ENCODE measurements at places on chromosomes 7 and 10.

DNA sequence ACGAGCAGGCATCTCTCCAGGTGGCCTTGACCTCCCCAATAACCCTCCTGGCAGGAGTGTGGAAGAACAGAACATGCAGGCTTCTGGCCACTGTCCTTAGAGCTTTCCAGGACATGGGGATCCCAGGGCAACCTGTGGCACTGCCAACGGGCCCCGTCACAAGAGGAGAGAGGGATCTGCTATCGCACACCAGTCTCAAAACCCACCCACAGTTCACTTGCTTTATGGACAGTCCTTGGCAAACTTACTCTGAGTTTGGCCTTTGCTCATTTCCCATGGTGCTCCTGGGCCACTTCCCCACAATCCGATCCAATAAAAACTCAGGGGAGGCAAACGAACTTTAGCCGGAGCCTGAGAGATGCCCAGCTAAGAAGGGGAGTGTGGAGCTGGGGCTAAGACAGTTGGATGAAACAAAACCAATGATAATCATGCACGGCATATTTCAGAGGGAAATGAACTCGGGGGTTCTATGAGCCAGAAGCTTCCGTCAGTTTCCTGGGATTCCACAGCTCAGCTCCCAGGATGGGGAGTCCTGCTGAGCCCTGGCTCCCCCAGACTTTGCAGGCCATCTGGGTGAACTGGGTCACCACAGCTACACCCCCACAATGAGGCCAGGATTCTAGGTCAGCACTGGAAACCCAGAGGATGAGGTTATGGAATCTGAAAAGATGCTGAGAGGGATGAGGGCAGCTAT lies 158.4 kb downstream of the NEURL1 start:
- peak; percentile 34 for DNase-seq

DNA sequence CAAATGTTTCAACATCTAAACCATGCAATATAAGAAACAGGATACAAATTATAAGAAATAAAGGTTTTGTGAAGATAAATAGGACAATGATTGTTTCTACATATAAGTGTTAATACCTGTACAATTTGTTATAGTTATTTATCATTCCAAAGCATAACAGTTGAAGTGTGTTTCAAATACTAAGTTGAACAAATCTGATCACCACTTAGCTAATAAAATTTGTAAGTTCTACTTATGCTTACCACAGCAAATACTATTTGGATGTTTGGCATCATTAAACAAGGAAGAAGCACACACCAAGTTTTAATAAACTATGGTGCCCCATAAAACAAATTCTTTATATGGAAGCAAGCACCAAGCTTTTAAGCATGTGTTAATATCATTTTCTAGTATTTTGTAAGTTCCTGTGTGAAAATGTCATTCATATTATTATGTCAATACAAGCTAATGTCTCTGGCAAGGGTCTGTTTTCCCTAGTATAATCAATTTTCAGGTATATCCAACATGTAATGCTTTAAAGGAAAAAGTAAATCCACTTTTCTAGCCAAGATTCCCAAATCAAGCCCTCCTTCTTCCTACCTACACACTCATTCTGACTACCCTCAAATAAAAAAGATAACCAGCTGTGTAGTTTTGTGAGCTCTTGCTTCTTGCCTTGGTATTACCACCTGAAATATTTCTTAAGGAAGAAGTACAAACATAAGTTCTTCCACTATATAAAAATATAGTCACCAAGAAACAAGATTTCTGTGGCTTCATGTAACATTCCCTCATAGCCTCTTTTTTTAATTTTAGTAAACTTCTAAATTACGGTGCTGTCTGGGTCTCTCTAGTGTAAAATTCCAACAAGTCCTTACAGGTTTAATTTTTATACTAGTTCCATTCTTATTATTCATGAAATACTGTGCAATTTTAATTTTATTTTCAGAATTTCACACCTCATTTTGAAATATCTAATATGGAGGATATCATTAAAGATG lies 9.2 kb downstream of the SKAP2 start:
- DNase-seq, result no peak

DNA sequence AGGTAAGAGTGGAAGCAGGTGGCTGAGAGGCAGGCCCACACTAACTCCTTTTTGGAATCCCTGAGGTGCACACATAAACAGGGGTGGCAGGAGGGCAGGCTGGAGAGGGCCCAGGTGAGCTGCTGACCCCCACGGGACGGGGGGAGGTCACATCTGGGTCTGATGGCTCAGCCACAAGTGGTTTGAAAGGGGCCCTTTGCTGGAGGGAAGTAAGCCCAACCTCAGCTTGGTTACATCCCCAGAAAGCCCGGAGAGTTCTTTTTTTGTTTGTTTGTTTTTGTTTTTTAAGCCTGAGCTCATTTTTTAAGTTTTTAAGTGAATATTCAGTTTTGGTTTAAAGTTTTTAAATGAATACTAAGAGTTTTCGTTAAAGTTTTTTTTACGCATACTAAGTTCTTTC lies 72.8 kb upstream of the CUX1 start:
- DNase-seq, result no peak

GRCh38 chr10:97718178-97718577 lies 4.6 kb downstream of the MARVELD1 start:
- peak; percentile 72 for DNase-seq

- DNase-seq, result no peak
Measured at GRCh38 chr10:32073659-32074058, 17.4 kb upstream of the KIF5B start.

All from hippocampal formation (tissue), 2 donors.